ENCODE measurements at places on chromosomes 2 and 18. TPM values are rescaled to one million over a fixed set of nuclear protein-coding genes. Genes with fewer than 3 reads are reported as not detected.

The ATG16L1 gene
- 20.5 TPM for total RNA-seq

- DNase-seq = no peak
Observed at GRCh38 chr2:86224645-86225355, 25.5 kb downstream of the MRPL35 start.

The RAPGEF4 gene
- 10.4 TPM for total RNA-seq

- DNase-seq = no peak
Observed at GRCh38 chr2:106885329-106885728, 638 bp downstream of the ST6GAL2 start.

The DYNAP gene
- not detected for total RNA-seq
